ENCODE measurements at places on chromosomes 3 and 15.

- DNase-seq: no peak
These were observed 167.3 kb downstream of the XXYLT1 start for GRCh38 chr3:195103623-195104022.

- no peak for DNase-seq
These were observed 17.4 kb upstream of the MYH15 start for GRCh38 chr3:108527817-108528216.

- no peak for DNase-seq
These were observed 337.2 kb downstream of the VGLL3 start for GRCh38 chr3:86653661-86654205.

GRCh38 chr3:52226229-52226817 lies 878 bp upstream of the TLR9 start:
- no peak for DNase-seq

- DNase-seq: peak; percentile 36
These were observed 12.2 kb downstream of the GBE1 start for GRCh38 chr3:81749265-81749664.

DNA sequence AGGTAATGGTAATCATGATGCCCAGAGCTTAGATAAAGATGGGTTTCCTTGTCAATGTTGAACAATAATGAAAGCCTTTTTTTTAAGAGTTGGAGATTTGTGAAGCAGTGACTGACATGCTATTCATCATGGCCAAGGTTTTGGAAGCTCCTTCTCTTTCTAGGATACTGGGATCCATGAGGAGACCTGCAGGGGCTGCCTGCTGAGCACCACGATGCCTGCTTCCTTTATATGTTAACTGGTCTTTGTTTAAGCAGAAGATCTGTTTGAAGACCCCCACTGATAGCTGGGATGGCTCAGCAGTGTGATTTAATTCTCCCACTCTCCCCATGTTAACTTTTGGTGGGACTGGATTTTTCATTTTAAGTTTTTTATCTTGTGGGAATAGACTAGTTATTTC lies 15.8 kb downstream of the RBP1 start:
- DNase-seq: no peak

DNA sequence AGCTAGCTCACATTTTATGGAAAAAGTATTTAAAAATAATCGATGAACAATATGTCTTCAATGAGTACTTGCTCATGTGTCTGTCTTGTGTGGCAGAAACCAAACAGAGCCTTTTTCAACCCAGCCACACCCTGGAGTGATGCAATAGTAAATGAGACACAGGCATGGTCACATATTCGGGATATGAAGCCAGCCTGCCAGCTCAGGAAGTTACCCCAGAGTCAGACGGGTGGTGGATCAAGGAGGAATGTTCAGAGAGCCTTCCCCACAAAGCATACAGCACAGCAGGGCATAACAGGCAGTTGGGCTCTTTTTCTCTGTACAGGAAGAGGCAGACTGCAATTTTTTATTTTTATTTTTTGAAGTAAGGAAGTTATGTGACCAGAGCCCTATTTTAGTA lies 27.3 kb downstream of the LARP6 start:
- peak; percentile 74 for DNase-seq

DNA sequence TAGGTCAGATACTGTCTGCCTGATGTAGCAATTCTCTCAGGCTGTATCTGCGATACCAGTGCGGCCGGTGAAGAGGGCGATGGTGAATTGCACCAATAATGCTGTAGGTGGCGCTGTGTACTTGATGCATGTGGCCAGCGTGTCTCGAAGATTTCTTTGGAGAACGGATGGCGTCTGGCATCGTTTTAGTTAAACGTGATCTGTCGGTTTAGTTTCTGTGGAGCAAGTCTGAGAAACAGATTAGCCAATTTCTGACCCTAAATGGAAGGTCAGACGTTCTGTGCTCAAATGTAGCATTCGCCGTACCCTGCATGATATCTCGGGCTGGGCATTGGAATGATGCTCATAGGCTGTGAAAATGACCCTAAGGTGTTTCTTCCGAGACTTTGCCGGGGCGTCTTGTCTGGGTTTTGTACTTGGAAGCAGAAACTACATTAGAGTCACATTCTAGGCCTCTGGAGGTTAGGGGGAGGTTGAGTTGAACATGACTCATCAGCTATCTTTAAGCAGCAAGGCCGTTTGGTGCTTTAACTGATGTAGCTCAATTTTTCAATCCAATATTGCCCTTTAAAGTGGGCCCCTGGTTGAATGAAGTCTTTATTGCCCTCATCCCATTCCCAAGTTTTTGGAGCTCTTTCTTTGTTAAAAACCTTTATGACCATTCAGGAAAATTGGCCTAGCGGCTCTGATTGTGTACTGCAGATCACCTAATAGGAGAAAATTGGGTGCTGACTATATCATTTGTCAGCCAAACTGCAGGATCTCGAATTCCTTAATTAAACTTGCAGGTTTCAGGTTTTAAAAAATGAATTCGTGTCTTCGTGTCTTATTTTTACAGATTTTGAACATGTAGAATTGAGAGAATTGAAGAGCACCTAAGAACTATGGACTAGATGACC lies 80.0 kb downstream of the SQOR start:
- DNase-seq: peak; percentile 72

DNA sequence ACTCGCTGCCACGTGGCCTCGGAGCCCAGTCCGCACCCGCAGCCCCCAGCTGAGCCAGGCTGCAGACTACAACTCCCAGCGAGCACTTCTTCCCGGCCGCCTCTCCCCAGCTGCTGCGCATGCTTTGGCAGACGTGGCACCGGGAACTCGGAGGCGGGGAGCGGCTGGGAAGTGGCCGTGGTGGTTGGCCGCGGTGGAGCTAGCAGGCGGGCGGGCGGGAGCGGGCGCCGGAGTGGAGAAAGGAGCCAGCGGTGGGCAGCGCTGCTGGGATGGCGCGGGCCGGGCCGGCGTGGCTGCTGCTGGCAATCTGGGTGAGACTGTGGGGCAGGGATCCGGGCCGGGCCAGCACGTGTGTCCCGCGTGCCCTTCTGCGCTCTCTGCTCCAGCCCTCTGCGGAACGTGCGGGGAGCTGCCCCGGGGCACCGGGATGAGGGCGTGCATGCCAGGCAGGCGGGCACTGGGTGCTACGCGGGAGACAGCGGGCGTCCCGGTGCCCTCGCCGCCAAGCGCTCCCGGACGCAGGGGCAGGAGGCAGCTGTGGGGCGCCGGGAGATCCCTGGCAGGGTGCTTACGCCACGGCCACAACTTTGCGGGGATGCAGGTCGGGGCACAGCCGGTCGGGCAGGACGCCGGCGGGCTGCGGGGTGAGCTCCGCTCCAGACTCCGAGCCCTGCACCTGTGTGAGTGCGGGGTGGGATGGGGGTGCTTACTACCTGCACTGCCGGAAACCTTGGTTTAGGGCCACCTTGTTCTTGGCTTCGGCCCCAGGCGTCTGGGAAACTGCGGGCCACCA lies at the start of gene PDIA5:
PDIA5 (plus strand) TSS at position 130 of the 793 bp plus-strand sequence; CDS start at position 270, 140 bp downstream.
- peak; percentile 86 for DNase-seq

DNA sequence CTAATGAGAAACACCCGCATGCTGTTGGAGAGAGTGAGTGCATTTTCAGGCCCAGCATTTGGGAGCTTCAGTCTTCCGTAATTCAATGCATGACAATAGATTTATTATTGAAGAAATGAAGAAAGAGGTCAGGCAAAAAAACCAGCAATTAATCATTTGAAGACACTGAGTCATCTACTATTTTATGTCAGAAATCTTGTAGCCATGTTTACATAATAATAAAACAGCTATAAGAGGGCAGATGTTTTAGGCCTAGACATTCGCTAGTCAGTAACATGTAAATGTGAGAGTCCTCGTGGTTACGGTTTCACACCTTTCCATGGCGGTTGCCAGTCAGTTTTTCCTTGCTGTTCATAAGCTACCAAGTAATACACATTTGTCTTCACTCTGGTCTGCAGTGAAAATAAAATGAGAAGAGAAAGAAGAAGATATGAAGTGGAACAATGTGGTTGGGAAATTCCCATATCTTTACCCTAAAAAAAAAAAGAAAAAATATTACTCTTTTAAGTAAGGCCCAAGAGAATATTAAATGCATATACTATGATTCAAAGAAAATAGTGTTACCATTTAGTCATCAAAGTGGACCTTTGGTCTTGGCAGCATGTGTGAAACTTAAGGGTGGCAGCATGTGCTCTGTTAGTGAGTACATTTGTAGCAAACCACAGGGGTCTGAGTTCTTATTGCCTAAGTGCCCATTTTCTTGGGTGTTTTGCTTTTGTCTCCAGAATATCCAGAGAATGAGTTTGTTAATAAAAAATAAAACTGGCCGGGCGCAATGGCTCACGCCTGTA lies 140.5 kb upstream of the TBL1XR1 start:
- DNase-seq: peak; percentile 82

- DNase-seq: no peak
These were observed 167.9 kb upstream of the CTNNB1 start for GRCh38 chr3:41031401-41031800.

GRCh38 chr3:174859756-174860155 lies 622 bp downstream of the NAALADL2 start:
- no peak for DNase-seq
